ENCODE measurements at places on chromosomes 1 and 21.

DNA sequence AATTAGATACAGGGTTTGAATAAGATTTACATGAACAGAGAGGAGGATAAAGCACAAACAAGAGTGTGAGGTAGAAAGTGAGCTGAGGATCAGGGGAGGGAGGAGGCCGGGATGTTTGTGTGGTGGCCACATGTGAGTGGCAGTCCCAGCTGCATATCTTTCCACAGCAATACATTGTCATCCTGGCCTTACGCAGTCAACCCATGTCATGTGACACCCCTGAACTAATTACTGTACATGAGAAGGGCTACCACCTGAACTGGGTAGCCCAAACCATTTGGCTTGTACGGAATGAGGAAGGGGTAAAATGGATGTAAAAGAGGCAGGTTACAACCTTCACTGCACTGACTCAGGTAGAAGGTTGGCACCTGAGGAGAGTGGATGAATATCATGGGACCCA lies 4.2 kb downstream of the SLAMF7 start:
- DNase-seq: no peak

GRCh38 chr21:45306832-45307571 lies 19.3 kb upstream of the POFUT2 start:
- no peak for DNase-seq

- no peak for DNase-seq
These were observed 167.6 kb downstream of the PCBP3 start for GRCh38 chr21:45811136-45811535.

DNA sequence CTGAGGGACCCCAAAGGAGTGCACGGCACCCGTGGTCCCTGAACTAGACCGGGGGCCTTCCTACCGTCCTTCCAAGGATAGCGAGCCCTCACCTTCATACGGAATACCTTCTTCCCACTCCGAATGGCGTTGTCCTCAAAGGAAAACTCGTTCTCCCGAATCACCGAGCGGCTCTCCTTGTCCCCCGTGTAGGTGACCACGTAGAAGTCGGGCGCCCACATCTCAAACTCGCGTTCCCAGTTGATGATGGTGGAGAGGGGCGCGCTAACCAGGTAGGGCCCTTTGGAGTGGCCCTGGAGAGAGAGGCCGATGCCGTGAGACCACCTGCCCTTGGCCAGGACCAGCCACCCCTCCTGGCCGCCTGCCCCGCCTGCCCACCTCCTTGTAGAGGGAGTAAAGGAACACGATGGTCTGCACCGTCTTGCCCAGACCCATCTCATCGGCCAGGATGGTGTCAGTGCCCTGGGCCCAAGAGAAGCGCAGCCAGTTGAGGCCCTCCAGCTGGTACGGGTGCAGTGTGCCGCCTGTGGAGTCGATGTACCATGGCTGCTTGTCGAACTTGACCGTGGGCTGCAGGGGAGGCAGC lies 38.0 kb downstream of the CHD5 start:
- DNase-seq: no peak

GRCh38 chr1:234373959-234374254 lies 651 bp downstream of the COA6 start:
- no peak for DNase-seq

GRCh38 chr1:219067350-219067712 lies 106.3 kb upstream of the LYPLAL1 start:
- no peak for DNase-seq

DNA sequence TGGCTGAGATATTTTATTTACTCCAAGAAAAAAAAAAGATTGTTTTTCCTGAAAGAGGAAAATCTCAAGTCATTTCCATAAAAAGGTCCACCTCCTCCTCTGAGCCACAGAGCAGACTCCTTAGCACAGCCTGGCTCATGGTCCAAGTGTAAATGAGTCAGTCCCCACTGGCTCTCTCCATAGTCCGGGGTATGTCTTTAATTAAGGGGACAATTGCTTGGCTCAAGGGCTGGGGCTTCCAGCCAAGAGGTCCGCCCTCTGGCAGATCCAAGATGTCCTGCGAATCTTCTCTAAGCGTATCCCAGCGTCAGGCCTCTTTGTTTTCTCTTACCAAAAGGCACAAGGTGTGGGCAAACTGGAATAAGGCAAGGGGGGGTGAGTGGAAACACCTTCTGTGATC lies 33.3 kb downstream of the FOXD2 start:
- peak; percentile 17 for DNase-seq

DNA sequence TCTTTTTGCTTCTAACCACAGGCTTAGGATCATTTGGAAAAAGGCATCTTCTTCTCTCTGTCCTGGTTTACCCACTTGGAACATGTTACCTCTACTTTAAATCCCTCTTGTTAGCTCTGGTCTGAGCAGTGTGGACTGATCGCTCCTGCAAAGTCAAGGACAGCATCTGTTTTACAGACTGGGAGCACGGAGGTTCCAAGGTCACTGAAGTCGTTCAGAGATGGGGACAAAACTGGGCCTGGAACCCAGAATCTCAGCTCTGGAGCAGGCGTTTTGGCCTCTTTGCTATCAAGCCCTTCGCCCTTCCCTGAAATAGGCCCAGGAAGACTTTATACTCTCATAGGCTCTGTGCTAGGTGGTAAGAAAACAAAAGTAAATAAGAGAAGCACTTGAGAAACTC lies 11.3 kb upstream of the MUTYH start:
- no peak for DNase-seq

DNA sequence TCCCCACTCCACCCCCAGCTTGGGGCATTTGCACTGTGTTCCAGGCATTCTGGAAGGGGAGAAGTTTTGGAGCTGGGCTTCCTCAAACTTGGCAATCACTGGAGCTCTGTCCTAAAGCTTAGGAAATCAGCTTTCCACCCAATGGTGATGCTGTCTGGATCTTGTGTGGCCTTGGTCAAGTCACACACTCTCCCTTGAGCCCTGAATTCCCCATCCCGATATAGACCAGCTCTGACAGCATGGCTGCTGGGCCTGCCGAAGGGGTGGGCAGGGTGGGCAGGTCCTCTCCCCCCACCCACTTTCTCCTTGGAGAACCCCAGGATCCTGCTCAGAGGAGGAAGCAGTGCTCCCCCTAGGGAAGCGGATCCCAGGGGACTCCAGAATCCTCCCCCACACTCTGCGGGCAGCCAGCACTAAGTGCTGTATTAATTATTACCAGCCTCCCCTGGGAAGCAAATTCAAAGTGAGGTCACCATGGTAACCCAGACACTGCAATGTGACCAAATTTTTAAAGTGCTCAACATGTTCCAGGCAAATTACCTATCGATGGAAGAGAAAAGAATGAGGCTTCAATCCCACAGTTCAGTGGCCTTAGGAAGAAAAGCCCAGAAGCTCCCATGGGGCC lies 21.3 kb upstream of the LDLRAP1 start:
- DNase-seq: peak; percentile 29

GRCh38 chr1:227790868-227791267 lies 24.6 kb upstream of the PRSS38 start:
- DNase-seq: no peak

GRCh38 chr1:57550092-57550491 lies 126.2 kb upstream of the DAB1 start:
- peak; percentile 3 for DNase-seq

- peak; percentile 22 for DNase-seq
These were observed 15.6 kb upstream of the VAMP3 start for GRCh38 chr1:7755448-7755847.

DNA sequence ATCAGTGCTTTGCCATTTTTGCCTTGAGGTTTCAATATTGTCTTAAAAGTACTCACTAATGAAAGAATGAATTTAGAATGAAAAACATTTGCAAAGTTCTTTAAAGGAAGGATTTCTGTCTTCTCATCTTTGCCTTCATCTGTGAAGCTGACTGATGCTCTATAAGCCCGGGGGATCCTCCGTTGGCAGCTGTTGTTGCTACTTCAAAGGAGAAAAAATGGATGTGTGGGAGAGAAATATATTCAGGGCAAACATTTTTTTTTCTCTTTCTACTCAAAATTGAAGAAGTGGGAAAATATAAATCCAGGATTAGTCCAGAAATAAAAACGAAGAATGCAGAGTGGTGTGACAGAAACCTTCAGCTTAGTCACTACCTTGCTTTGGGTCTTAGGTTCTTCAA lies 142.5 kb downstream of the OLFM3 start:
- no peak for DNase-seq

- no peak for DNase-seq
These were observed 713.0 kb downstream of the MRPL39 start for GRCh38 chr21:24894324-24894723.

GRCh38 chr21:34670220-34670961 lies 1.6 kb downstream of the CLIC6 start:
- DNase-seq: no peak

- DNase-seq: no peak
These were observed 434.3 kb downstream of the GPATCH2 start for GRCh38 chr1:217196616-217197015.

DNA sequence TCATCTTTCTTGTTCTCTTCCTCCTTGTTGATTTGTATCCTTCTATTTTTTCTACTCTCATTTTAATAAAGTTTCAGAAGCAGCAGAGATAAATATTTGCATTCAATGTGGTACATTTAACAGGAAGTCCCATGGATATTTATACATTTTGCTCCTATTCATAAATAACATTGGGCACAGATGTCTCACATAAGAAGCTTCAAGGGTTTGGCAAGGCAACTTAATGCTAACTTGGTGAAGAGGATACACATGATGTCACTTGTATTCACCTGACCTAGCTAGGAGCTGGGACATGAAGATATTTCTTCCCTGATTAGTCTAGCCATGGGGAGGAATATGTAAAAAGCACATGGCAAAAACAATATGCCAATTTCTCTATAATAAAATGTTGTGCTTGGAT lies 65.1 kb upstream of the DUSP10 start:
- no peak for DNase-seq

DNA sequence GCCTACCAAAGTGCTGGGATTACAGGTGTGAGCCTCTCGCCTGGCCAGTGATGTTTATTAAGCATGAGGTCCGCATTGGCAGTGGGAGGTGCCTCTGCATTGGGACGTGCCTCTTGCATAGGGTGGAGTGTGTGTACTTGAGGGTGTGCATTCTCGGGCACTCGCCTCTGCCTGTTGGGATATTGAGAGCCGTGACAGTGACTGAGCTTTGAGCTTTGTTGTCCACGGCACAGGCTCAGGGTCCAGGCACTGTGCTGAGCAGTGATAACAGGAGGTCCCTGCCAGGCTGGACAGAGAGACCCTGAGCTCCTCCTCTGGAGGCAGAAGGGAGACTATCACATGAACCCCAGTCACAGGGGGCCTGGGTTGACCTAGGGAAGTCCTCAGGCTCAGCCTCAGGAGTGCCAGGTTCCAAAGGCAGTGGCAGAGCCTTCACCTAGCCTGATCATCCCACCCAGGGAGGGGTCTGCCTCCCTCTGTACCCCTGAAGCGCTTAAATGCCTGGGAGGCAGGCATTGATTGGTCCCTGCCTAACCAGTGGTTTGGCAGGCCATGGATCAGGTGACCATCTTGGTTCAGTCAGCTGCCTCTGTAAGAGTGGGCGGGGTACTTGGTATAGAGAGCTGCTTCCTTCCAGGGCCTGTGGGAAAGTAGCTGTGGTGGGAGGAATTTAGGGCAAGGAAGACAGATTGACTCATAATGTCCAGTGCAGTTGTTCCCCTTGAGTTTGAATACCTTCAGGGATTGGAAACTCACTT lies 213.8 kb upstream of the TMEM51 start:
- peak; percentile 83 for DNase-seq

DNA sequence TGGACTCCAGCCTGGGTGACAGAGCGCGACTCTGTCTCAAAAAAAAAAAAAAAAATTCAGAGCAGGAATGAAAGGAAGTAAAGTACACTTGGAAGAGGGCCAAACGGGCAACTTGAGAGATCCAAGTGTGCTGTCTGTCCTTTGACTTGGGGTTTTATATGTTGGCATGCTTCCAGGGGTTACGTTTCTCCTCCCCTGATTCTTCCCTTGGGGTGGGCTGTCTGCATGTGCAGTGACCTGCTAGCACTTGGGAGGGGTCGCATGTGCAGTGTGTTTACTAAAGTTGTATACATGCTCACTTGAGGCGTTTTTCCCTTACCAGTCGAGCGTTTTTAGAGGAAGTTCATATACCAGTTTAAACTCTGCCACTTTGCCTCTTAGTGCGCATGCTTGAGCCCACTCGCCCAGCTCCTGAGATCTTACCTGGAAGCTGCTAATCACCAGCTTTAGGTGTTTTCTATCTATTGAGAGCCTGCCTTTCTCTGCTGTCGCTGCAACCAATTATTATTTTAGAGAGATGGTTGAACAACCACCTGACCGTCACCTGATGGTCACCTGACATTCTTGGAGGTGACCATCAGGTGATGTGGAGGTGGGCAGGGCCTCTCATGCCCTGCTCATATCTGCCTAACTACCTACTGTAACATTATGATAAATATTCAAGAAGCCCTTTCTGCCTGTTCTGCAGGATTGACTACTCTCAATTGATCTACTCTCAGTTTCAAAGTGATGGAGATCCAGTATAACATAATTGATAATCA lies 140.1 kb downstream of the MACF1 start:
- no peak for DNase-seq

DNA sequence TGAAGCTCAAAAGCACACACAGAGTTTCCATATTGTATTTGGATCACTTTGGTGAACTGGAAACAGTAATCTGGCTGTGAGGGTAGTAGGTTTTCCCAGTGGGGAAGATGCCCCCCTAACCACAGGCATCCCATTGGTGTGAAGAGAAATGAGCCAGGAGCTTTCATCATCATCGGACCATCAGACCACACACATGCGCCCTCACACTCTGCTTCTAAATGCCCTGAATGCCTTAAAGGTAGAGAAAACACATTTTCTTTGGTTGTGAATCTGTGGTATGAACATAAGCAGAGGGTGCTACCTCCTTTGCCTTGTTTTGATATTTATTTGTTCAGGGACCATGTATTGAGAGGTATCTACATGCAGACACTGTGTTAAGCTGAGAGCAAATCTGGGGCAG lies 79.0 kb upstream of the DNAH14 start:
- DNase-seq: no peak

Data from fibroblast of skin of scalp (primary cell).